Stimulated activated CD4-positive, alpha-beta T cell treated with anti-CD3 and anti-CD28 coated beads, Interleukin-4, amount 100 ng/mL, for 4 hours (primary cell): ENCODE measurements at places on chromosomes 7 and 10.

GRCh38 chr7:93228302-93228701 is 2.0 kb upstream of the HEPACAM2 start:
- no peak for DNase-seq

DNA sequence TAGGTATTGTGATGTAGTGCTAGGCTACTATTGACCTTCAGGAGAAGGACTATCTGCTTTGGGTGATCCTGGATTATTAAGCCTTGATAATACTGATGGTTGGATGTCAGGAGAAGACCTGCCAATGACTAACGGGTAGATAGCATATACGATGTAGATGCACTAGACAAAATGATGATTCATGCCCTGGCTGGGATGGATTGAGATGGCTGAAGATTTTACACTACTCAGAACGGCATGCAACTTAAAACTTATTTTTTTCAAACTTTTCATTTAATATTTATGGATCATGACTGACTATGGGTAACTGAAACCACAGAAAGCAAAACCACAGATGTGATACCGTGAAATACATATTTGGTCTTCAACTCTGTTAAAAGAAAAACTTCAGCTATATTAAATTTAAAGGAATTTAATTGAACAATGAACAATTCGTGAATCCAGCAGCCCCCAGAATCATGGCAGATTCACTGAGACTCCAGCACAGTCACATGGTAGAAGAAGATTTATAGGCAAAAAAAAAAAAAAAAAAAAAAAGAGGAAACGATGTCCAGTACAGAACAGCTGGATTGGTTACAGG is 124.6 kb upstream of the CDK13 start:
- DNase-seq: no peak

DNA sequence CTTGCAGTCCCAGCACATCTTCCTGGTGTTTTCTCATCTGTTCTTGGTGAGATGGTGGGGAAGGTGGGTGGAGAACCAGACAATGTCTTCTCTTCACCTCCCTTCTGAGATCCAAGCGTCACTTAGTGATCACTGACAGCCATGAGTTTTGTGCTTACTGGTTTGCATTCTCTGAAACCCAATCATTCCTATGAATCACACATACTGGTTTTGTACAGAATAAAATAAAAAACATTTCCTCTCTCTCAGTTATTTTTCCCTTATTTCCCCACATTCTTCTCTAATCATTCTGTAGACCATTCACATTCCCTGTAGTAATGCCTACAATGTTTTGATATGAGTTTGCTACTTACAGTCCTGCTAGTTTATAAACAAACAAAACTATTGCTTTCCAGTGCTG is 143.8 kb upstream of the SLC13A1 start:
- no peak for DNase-seq

GRCh38 chr10:4121502-4122380 is 336.7 kb upstream of the KLF6 start:
- no peak for DNase-seq

- no peak for DNase-seq
Measured at GRCh38 chr10:98367604-98368451, 47.2 kb downstream of the PYROXD2 start.

DNA sequence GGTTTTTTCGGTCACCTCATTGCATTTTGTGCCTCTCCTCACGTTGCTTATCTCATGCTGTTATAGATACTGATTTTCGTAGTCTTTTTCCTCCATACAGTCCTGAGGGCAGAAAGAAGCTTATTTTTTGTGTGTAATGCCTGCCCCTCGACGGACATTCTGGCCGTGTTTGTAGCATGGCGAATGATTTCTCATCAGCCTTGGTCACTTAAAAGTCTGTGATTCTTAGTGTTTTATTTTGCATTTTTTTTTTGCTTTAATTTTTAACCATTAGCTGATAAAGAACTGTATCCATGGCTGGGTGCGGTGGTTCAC is 469 bp upstream of the NOC3L start:
- DNase-seq: no peak

- no peak for DNase-seq
Measured at GRCh38 chr7:99822731-99823718, 4.8 kb upstream of the CYP3A43 start.

DNA sequence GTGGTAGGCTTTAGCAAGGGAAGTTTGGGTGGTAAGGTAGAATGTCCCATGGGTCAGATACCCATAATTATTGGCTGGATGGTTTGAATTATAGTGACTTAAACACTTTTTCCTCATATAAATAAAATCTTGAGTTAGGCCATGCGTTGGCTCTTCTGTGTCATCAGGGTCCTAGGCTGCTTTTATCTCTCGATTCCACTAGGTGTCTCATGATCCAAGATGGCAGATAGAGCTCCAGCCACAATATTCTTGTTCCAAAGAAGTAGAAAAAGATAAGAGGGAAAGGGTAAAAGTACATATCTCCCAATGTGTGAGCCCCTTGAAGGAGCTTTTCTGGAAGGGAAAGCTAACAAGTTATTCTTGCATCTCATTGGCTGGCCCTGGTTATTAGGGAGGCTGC is 144.7 kb downstream of the GRK5 start:
- DNase-seq: no peak

DNA sequence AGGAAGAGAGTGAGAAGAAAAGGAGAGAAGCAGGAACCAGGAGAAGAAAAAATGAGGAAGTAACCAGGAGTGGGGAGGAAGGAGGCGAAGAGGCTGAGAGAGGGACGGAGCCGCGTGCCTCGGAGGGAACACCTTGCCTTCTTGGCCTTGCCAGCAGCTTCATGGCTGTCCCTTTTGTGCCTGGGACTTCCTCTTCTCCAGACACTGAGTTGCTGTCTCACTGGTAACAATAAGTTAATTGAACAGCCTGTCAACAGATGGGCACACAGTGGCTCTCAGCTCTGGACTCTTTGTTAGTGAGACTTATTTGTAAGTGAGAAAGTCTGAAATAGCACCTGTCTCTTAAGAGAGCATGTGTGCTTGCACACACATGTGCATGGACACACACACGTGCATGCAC is 83.2 kb downstream of the GATA3 start:
- DNase-seq: no peak

DNA sequence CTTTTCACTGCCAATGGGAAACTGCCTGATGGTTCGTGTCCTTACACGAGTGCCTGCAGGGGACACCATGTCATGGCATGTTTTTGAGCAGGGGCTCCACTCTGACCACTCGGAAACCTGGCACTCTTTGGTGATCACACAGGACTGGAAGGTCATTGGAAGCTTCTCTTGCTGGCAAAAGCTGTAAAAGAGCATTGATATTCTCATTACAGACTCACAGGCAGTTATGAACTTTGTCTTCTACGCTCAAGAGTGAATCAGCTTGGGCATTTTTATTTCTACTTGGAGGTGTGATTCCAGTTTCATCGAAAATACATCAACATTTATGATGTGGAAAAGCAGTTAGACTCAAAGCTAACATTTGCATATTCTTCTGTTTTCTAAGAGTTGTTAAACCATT is 238.7 kb downstream of the THSD7A start:
- no peak for DNase-seq

- DNase-seq: no peak
Measured at GRCh38 chr7:103989200-103989784, at the start of gene RELN. Gene RELN (minus strand): TSS chr7:103989658. CDS start chr7:103989356, 302 bp downstream.

DNA sequence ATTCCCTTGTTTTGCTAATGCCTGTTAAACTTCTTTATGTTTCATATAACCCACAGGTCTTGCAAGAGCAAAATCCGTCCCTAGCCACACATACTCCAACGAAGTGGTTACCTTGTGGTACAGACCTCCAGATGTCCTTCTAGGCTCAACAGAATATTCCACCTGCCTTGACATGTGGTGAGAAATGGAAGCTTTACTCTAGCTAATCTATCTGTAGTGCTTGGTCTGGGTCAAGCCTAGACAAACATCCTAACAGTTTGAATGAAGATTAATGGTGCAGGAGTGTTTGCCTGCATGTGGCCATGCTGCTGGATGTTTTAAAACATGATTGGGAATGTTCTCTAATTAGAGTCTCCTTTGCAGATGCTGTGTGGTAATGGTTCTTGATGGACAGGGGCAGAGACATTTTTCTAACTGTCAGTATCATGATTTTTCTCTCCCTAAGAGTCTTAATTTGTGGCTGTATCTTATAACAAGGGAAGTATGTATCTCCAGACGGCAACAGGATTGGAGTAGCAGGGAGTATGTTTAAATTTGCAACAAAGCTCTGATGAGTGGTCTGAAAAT is 308.5 kb upstream of the FZD1 start:
- DNase-seq: no peak

DNA sequence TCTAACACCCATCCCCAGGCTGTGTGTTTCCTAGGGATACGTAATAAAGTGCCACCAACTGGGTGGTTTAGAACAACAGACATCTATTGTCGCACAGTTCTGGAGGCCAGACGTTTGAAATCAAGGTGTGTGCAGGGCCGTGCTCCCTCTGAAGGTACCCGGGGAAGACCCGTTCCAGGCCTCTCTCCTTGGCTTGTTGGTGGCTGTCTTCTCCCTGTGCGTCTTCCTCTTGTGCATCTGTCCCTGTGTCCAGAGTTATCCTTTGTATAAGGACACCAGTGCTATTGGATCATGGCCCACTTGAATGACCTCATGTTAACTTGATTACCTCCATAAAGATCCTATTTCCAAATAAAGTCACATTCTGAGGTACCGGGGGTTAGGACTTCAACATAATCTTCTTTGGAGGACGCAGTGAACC is 15.6 kb downstream of the GRK5 start:
- no peak for DNase-seq

DNA sequence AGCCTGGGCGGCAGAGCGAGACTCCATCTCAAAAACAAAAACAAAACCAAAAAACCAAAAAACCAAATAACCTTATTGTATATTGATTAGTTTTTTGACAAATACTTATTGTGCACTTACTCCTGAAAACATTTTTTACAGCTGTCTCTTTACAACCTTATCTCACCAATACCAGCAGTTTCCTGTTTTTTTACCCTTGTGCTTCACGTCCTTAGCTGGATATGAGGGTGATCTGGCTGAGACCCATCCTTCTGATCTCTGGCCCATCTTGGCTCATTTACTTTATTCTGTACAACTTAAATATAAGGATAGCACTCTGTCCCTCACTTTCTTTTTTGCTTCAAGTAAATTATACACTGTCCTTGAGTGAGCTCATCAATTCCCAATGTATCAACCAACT is 104.6 kb upstream of the DNAJB12 start:
- no peak for DNase-seq

DNA sequence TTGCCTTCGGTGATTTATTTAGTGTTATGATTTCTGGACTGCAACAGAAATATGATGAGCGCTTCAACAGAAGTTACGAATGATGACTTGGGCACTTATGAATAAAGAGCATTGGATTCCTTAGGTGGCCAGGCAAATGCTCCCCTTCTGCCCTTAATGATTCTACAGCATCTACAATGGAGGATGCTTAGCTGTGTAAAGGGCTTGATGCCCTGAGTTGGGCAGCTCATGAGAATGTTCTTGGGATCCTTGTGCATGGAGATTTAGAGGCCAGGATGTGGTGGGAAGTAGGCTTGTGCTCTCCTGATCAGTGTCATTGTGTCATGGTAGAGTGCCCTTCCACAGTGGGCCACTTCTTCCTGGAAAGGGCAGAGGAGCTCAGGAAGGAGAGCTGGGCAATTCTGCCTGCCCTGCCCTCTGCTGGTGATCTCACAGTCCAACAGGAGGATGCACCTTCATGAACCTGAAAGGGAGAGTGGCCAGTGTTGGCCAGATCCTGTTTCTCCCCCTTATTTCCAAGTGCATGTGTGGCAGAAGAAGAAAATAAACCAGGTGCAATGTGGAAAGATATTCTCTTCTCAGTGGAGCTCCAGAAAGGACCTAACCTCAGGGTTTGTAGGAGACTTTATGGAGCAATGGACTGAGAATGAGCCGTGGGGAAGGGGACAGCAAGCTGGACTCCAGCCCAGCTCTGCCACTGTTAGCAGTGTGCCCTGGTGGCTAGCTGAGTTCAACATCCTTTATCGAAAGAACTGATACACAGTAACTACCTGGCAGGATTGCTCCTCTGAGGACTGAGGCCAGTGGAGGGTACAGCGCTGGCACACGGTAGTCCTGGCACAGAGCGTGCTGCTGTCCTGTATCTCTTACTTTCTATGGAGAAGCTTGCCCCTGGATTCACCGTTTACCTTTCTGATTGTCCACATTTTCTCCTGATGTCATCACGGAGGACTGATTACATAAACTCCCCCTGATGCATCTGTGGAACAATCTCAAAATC is 182.9 kb downstream of the BMPER start:
- no peak for DNase-seq

DNA sequence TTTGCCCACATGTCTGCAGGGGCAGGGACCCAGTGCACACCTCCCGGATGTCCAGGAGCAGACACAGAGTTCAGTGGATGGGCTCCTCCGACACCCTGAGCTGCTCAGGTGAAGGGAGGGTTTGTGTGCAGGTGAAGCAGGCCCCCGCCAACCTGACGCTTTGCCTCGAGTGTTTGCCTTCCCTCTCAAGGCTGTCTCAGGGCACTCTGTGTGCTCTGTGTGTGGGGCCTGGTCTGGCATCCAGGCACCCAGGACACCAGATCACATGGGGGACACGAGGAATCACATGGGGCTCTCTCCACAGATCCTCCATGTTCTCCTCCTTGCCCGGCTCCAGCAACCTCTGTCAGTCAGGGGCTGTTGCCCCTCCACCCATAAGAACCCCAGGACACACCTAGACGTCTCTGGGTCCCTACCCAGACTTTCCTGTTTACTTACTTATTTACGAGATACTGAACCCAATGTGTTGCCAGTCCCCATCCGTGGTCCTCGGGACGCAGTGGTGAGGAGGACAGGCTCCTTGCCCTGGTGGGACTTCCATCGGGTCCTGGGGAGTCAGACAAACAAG is 99.5 kb downstream of the HTR5A start:
- no peak for DNase-seq

DNA sequence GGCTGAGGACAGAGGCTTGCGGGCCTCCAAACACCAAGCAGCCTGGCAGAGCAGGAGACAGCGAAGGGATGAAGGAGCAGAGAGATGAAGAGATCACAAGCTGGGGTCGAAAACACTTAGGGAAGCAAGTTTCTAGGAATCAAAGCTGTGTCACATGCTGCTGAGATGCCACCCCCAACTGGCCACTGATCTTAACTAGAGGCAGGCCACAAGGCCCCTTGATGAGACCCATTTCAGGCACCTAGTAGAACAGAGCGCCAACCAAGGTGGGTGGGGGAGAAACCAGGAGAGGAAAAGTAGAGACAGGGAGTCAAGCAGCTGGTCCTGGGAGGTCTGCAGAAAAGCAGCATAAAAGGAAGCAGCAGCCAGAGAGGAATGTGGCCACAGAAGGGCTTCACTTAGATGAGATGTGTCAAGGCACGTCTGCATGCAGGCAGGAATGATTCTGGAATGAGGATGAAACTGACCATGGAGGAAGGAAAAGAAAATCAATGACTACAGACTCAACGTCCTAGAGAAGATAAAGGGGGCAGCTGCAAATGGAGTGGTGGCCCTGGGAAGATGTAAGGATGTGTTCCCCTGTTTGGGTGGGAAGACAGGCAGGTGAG is 85.0 kb upstream of the DDC start:
- DNase-seq: no peak

GRCh38 chr10:88500656-88501055 is 82.5 kb downstream of the RNLS start:
- DNase-seq: no peak
